ENCODE measurements at places on chromosomes 4 and X.

- no peaks in the 10 kb centered on the region for H3K36me3 ChIP-seq
- no peak for DNase-seq
- no peak overlapping the region for H3K4me3 ChIP-seq
- H3K27me3 ChIP-seq = no peaks in the 10 kb centered on the region
- no peak overlapping the region for H3K27ac ChIP-seq
Observed at GRCh38 chr4:128483041-128483440, 195.4 kb upstream of the PGRMC2 start.

DNA sequence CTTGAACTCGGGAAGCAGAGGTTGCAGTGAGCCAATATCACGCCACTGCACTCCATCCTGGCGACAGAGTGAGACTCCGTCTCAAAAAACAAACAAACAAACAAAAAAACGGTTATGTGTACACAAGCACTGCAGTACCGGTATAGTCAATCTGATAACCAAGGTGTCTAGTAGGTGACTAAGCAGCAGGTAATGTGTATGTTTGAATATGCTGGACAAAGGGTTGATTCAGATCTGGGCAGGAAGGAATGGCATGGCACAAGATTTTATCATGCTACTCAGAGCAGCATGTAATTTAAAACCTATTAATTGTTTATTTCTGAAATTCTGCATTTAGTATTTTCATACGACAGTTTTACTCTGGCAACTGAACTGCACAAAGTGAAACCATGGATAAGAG, 41.7 kb downstream of the MAGEC1 start:
- no peak for DNase-seq
- H3K4me3 ChIP-seq = no peak overlapping the region
- H3K4me1 ChIP-seq = no peaks in the 10 kb centered on the region
- H3K27ac ChIP-seq = no peak overlapping the region
- H3K36me3 ChIP-seq = no peaks in the 10 kb centered on the region
- no peaks in the 10 kb centered on the region for H3K27me3 ChIP-seq

DNA sequence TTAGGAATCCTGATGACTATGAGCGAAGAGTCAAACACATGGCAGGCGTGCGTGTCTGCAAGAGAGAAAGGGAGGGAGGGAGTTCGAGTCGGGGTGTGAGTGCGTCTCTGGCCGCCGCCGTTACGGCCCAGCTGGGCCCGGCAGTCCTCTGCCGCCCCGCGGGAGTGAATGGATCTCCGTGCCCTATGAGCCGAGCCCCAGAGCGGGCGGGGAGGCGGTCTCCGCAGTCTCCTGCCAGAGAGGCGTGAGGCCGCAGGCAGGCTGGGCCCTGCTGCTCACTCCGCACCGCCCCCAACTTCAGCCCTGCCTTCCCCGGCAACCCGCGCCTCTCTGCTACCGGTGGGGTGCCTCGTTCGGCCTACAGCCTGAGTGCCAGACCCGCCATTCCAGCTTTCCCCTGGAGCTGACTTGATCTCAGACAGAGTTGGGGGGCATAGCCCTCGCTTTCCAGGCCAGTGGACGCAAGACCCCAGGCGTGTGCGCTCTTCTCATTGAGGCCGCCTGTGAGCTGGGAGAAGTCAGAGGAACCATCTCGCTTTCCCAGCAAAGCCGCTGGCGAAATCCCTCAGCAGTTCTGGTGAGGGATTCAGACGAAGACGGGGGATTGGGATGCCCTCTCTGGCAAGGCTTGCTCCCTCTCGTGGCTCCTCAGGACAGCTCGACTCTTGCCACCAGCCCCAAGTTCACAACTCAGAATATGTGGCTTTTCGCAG, 1.4 kb downstream of the SLC16A2 start:
- peaks cover 12% of the 10 kb centered on the region for H3K4me1 ChIP-seq
- DNase-seq = no peak
- no peaks in the 10 kb centered on the region for H3K36me3 ChIP-seq
- H3K27me3 ChIP-seq = peaks cover 23% of the 10 kb centered on the region
- no peak overlapping the region for H3K27ac ChIP-seq

GRCh38 chrX:108165383-108166111, 74.0 kb downstream of the ATG4A start:
- no peak for DNase-seq
- H3K4me3 ChIP-seq = no peak overlapping the region
- H3K27ac ChIP-seq = no peak overlapping the region
- no peaks in the 10 kb centered on the region for H3K27me3 ChIP-seq
- no peaks in the 10 kb centered on the region for H3K4me1 ChIP-seq

- no peaks in the 10 kb centered on the region for H3K36me3 ChIP-seq
- no peaks in the 10 kb centered on the region for H3K27me3 ChIP-seq
Observed at GRCh38 chr4:97670703-97671269, 472.5 kb downstream of the STPG2 start.

- peaks cover 15% of the 10 kb centered on the region for H3K4me1 ChIP-seq
- peak overlapping the region; percentile 58 for H3K4me3 ChIP-seq
- H3K36me3 ChIP-seq = no peaks in the 10 kb centered on the region
- peak; percentile 20 for DNase-seq
- peaks cover 52% of the 10 kb centered on the region for H3K27me3 ChIP-seq
Observed at GRCh38 chrX:119991005-119991787, 47.6 kb upstream of the NKAP start.

DNA sequence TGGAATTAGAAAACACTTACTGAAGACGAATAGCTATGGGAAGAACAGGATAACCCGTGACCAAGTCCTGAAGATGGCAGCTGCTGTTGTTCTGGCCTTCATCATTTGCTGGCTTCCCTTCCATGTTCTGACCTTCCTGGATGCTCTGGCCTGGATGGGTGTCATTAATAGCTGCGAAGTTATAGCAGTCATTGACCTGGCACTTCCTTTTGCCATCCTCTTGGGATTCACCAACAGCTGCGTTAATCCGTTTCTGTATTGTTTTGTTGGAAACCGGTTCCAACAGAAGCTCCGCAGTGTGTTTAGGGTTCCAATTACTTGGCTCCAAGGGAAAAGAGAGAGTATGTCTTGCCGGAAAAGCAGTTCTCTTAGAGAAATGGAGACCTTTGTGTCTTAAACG, 2.4 kb downstream of the AGTR2 start:
- no peaks in the 10 kb centered on the region for H3K27me3 ChIP-seq
- no peaks in the 10 kb centered on the region for H3K4me1 ChIP-seq
- H3K36me3 ChIP-seq = no peaks in the 10 kb centered on the region
- no peak overlapping the region for H3K27ac ChIP-seq
- H3K4me3 ChIP-seq = no peak overlapping the region

DNA sequence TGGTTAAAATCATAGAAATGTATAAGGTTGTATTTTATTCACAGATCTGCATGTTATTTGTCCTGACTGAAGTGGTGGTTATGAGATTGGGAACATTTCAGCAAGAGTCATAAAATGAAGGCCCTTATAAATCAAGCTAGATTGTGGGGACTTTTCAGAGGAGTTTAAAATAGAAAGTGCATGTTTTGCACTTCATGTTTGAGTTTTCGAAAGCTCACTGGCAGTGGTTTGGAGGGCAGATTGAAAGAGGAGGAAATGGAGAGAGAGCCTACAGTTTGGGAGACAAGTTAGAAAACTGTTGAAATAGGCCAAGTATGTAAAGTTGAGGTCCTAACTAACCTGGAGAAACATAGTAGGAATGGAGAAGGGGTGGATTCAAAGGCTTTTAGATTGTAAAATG, 124.9 kb downstream of the KDM6A start:
- H3K27ac ChIP-seq = peak overlapping the region; percentile 81
- DNase-seq = no peak
- H3K27me3 ChIP-seq = no peaks in the 10 kb centered on the region
- peaks cover 26% of the 10 kb centered on the region for H3K36me3 ChIP-seq
- H3K4me1 ChIP-seq = peaks cover 51% of the 10 kb centered on the region

GRCh38 chrX:9340598-9341290, 124.1 kb upstream of the TBL1X start:
- peak; percentile 41 for DNase-seq
- no peaks in the 10 kb centered on the region for H3K36me3 ChIP-seq

DNA sequence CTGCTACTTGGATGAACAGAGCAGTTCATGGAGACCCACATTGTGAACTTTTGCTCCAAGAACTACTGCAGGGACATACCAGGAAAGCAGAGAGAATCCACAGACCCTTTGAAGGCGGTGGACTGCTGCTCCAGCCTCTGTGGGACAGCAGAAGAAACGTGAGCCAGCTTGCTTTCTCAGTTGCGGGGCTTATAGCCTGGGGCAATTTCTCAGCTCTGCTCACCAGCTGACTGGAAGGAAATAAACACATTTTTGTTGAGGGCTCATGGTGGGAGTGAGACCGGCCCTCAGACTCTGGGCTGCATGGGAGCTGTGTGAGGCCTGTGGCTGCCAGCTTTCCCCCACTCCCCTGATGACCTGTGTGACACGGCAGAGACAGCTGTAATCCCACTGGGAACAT, 2.6 kb upstream of the ADH1A start:
- H3K36me3 ChIP-seq = no peaks in the 10 kb centered on the region
- no peaks in the 10 kb centered on the region for H3K4me1 ChIP-seq
- H3K27ac ChIP-seq = no peak overlapping the region
- DNase-seq = no peak
- H3K27me3 ChIP-seq = no peaks in the 10 kb centered on the region
- H3K4me3 ChIP-seq = no peak overlapping the region

- DNase-seq = no peak
- no peaks in the 10 kb centered on the region for H3K36me3 ChIP-seq
- H3K27ac ChIP-seq = no peak overlapping the region
- H3K4me1 ChIP-seq = peaks cover 14% of the 10 kb centered on the region
- H3K27me3 ChIP-seq = no peaks in the 10 kb centered on the region
Observed at GRCh38 chrX:50202539-50202938, 1.7 kb upstream of the AKAP4 start.

All from activated CD8-positive, alpha-beta T cell treated with anti-CD3 and anti-CD28 coated beads, Interleukin-2, amount 10 ng/mL, durations not matched to agents 7 days and 5 days (primary cell).